ENCODE measurements at places on chromosomes 6 and 20. TPM values are rescaled to one million over a fixed set of nuclear protein-coding genes. Genes with fewer than 3 reads are reported as not detected.
A peak's percentile ranks its signal among the peaks of the same experiment; 100 is the strongest.

GRCh38 chr6:22279427-22279826, 17.4 kb downstream of the PRL start:
- DNase-seq = no peak

DNA sequence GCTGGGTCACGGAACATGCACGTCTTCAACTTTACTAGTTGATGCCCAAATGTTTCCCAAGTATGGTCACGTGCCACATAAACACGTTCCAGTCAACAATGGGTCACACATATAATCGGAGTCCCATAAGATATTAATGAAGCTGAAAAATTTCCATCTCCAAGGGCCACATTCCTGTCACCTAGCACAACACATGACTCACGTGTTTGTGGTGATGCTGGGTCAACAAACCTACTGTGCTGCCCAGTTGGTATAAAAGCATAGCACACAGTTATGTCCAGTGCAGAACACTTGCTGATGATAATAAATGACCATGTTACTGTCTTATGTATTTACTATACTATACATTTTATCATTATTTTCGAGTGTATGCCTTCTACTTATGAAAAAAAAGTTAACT, 68.0 kb upstream of the INSM1 start:
- no peak for DNase-seq

Gene F13A1
- total RNA-seq = 0.26 TPM

GRCh38 chr6:119501798-119502483, 152.4 kb upstream of the MAN1A1 start:
- no peak for DNase-seq

- DNase-seq = no peak
These were observed 41.3 kb downstream of the FRK start for GRCh38 chr6:116019428-116019827.

Gene VSTM2L
- total RNA-seq = 16.0 TPM

Gene TMEM217
- total RNA-seq = 4.0 TPM

GRCh38 chr6:139628270-139628669, 253.8 kb upstream of the CITED2 start:
- DNase-seq = no peak

Gene CPXM1
- not detected for total RNA-seq

Gene KCNK5
- total RNA-seq = 0.77 TPM

GRCh38 chr20:17128206-17128605, 98.6 kb upstream of the PCSK2 start:
- no peak for DNase-seq

Gene ELOVL5
- total RNA-seq = 218 TPM

- no peak for DNase-seq
These were observed 24.9 kb downstream of the SESN1 start for GRCh38 chr6:109069746-109070145.

DNA sequence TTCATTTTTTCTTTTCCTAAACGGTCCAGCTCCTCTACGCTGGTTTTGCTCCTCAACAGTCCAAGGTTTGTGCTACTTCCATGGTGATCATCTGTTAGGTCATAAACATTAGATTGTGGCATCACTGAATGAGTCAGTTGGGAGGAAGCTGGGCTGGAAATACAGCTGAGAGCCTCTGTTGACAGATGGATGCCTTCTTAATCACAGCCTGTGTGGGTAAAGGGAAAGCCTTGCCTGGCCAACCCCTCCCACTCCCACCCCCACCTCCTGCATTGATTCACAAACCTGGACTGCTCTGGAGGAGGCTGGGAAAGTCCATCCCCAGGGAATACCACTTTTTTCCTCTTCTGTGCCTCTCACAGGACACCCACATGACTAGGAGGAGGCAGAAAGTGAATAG, 180.6 kb upstream of the CCN2 start:
- DNase-seq = peak; percentile 88

- no peak for DNase-seq
These were observed 117.6 kb upstream of the UST start for GRCh38 chr6:148629181-148629580.

- no peak for DNase-seq
These were observed 39.8 kb upstream of the ISM1 start for GRCh38 chr20:13180986-13181889.

DNA sequence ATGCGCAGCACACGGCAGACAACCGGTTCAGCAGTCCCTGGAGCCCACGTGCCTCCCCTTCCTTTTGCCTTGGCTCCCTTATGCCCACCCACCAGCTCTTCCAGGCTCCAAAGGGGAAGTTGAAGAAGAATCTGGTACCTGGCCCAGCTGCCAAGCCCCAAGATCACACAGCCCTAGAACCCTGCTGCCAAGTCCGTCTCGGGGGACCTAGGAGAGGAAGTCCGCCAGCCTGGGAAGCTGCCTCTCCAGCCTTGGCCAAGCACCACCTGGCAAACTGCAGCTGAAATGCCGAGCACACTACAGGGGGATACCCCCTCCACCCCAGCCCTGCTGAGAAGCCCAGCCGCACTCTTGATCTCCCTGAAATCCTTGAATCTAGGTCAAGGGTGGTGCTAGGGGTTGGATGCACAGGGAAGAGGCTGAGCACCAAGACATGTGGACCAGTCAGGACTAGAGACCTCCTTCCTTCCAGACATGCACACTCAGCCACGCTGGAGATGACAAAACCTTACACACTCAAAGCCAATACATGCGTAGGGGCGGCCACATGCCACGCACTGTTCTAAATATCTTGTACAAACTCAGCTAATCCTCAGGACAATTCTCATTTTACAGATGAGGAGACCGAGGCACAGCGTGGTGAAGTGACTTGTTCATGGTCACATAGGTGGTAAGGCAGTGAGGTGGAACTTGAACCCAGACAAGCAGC, 124.1 kb downstream of the PREX1 start:
- DNase-seq = no peak
